ENCODE measurements at places on chromosomes 1 and 21. TPM values are rescaled to one million over a fixed set of nuclear protein-coding genes. Genes with fewer than 3 reads are reported as not detected.

THBS3 gene
- 61.4 TPM for polyA plus RNA-seq

BNIPL gene
- 0.18 TPM for polyA plus RNA-seq

NLRP3 gene
- polyA plus RNA-seq = not detected

XCL2 gene
- not detected for polyA plus RNA-seq

DNA sequence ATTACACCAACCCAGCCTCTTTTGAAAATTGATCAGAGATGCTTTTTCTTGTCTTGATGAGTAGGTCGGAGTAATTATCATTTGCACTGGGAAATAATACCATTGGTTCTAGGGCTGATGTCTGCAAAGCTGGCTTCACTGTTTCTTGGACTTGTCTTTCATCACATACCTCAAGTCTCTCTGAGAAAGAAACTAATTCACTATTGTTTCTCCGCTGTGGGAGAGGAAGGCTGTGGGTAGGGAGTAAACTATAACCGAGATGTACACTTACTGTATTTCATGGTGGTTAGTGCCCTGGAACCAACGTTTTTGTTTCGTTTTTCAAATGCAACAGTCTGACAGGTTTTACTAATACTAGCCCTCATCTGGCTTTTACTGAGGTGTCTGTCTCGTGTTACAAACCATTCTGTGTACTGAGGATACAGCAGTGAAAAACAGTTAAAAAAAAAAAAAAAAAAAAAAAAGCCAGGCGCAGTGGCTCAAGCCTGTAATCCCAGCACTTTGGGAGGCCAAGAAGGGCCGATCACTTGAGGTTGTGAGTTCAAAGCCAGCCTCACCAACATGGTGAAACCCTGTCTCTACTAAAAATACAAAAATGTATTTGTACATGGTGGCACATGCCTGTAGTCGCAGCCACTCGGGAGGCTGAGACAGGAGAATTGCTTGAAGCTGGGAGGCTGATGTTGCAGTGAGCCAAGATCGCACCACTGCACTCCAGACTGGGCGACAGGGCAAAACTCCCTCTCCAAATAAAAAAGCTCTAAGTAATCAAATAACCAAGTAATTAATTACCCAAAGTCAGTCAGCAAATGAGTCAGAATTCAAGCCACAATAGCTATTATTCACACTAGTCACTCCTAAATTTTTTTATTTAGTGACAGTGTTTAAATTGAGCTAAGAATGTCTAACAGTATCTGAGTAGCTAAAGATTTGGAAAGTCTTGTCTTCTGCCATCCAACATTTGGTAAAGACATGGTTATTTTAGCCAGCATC lies 23.3 kb downstream of the TOMM20 start:
- no peak for DNase-seq

GRCh38 chr1:235910357-235911299 lies 43.9 kb upstream of the LYST start:
- DNase-seq = peak; percentile 94

GRCh38 chr1:232150770-232151548 lies 479.0 kb downstream of the SIPA1L2 start:
- no peak for DNase-seq

DNA sequence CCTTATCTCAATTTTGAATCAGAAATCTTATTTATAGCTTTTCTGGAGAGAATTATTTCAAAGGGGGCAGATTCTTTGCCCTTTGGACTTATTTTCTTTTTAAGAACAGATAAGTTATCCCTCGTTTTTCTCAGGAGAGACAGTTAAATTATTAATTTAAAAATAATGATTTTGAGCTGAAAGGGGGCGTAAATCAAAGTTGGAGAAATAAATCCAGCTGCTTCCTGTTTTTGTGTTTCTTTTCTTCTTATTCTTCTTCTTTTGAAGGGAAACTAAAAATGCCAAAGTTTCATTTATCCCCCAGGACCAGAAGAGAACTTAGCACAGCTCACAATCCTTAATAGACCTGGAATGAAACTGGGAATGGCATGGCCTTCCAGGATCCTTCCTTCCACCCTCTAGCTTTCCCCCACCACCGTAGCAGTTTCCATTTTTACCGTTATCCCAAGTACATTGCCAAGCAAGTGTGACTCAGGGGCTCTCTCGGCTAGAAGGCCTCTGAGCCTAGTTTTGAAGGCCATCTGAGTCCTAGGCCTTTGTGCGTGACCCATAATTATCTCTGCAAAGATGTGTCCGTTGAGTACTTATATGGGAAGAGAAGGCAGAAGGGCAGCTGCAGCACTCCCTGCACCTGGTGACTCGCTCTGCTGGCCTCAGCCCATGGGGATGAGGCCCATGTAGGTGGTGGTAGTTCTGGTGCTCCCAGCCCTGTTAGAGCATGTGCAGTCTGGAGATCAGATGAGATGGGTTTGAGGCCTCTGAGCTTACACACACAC lies 181.7 kb downstream of the ROR1 start:
- DNase-seq = no peak

Measured in BJ (cell line).